HepG2 (cell line): ENCODE measurements at places on chromosomes 2 and 18. TPM values are rescaled to one million over a fixed set of nuclear protein-coding genes. Genes with fewer than 3 reads are reported as not detected.

TXNDC2 gene
- not detected in 2 replicates for total RNA-seq

NR4A2 gene
- total RNA-seq = not detected in 2 replicates

EDAR gene
- total RNA-seq = not detected in 2 replicates

UGT1A8 gene
- not detected in 2 replicates for total RNA-seq

PMAIP1 gene
- 1.5 and 2.1 TPM in 2 replicates for total RNA-seq

TRIM54 gene
- total RNA-seq = 0.07 TPM in 1 of 2 replicates, not detected in the other
